ENCODE measurements at places on chromosomes 4 and X. TPM values are rescaled to one million over a fixed set of nuclear protein-coding genes. Genes with fewer than 3 reads are reported as not detected.

Gene NAT8L
- 8.2 TPM for polyA plus RNA-seq

Gene PCDH19
- 0.01 TPM for polyA plus RNA-seq

Gene TCEAL2
- not detected for polyA plus RNA-seq

Gene ZXDA
- polyA plus RNA-seq: 1.4 TPM

Gene EVC
- polyA plus RNA-seq: 5.5 TPM

Gene OPHN1
- 2.0 TPM for polyA plus RNA-seq

Gene STOX2
- 2.7 TPM for polyA plus RNA-seq

Gene NXF3
- not detected for polyA plus RNA-seq

Gene DUSP9
- 1.3 TPM for polyA plus RNA-seq

Gene MAGEA2B
- polyA plus RNA-seq: not detected

Gene AMTN
- not detected for polyA plus RNA-seq

- no peak for DNase-seq
These were observed 220.3 kb downstream of the OR13H1 start for GRCh38 chrX:131764216-131764615.

- DNase-seq: no peak
These were observed 32.1 kb downstream of the SEPTIN11 start for GRCh38 chr4:76981644-76982043.

DNA sequence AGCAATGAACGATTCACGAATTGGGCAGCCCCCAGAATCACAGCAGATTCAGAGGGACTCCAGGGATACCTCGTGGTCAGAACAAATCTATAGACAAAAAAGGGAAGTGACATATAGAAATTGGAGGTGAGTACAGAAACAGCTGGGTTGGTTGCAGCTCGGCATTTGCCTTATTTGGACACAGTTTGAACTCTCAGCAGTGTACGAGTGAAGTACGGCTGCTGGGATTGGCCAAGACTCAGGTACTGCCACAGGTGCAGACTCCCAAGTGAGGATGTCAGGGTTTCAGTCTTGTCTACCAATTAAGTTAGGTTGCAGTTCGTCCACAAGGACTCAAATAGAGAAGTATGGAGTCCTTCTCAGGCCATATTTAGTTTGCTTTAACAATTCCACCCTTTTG is 28.2 kb downstream of the HTT-AS start:
- no peak for DNase-seq

DNA sequence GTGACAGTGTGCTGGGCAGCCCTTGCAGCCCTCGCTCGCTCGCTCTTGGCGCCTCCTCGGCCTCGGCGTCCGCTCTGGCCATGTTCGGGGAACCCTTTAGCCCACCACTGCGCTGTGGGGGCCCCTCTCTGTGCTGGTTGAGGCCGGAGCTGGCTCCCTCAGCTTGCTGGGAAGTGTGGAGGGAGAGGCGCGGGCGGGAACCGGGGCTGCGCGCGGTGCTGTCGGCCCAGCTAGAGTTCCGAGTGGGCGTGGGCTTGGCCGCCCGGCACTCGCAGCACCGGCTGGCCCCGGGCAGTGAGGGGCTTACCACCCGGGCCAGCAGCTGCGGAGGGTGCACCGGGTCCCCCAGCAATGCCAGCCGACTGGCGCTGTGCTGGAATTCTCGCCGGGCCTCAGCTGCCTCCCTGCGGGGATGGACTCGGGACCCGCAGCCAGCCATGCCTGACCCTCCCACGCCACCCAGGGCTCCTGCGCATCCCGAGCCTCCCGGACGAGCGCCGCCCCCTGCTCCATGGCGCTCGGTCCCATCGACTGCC is 770.1 kb upstream of the GALNTL6 start:
- no peak for DNase-seq

GRCh38 chr4:5812506-5813229 is 80.2 kb downstream of the CRMP1 start:
- peak; percentile 67 for DNase-seq

GRCh38 chr4:158068068-158068467 is 104.8 kb downstream of the GASK1B start:
- DNase-seq: no peak

GRCh38 chrX:119690921-119691716 is 1.8 kb downstream of the SEPTIN6 start:
- DNase-seq: no peak

GRCh38 chr4:4968161-4968725 is 51.0 kb downstream of the CYTL1 start:
- no peak for DNase-seq

DNA sequence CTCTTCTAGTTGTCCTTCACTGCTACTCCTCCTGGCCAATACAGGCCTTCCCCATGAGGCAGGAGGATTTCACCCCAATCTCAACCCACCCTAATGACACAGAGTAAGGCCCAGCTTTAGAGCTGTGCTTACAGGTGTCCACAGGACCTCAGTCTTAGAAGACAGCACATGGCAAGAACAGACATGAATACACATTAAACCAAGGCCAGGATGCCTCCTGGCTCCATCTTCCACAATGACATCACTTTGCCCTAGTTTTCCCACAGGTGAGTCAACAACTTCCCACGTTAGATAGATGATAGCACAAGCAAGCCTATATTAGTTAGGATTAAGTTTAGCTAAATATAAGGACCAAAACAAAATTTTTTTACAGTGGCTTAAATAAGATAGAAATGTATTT is 63.8 kb upstream of the NOCT start:
- no peak for DNase-seq

DNA sequence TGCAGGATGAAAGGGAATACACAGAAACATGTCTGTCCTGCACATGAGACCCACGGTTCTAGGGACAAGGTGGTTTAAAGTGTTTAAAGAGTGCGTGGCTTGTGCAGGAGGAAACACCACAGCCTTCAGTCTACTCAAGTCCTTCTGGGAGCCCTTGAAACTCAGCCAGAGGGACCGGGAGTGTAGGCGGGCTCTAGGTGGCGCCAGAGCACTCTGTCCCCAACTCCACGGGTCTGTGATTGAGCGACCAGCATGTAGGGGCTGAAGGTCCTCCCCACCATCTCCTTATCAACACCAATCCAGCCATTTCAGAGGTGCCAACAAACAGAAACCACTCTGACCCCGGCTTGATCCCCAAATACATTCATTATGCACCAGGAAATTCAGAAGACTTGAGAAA is 82.0 kb upstream of the CLDN34 start:
- peak; percentile 64 for DNase-seq
